Hematopoietic multipotent progenitor cell treated with erythropoietin and hydrocortisone succinate and interleukin-3 and kit ligand, for 6 days (in vitro differentiated cells): ENCODE measurements at places on chromosomes 2 and 18.

- DNase-seq: no peak
These were observed 63.6 kb downstream of the TRABD2A start for GRCh38 chr2:84817239-84817655.

GRCh38 chr18:12052866-12053265 is 40.8 kb upstream of the ANKRD62 start:
- no peak for DNase-seq

GRCh38 chr2:7467782-7468447 is 550.7 kb downstream of the RNF144A start:
- no peak for DNase-seq

GRCh38 chr2:174392706-174393105 is 2.8 kb upstream of the SCRN3 start:
- DNase-seq: no peak

DNA sequence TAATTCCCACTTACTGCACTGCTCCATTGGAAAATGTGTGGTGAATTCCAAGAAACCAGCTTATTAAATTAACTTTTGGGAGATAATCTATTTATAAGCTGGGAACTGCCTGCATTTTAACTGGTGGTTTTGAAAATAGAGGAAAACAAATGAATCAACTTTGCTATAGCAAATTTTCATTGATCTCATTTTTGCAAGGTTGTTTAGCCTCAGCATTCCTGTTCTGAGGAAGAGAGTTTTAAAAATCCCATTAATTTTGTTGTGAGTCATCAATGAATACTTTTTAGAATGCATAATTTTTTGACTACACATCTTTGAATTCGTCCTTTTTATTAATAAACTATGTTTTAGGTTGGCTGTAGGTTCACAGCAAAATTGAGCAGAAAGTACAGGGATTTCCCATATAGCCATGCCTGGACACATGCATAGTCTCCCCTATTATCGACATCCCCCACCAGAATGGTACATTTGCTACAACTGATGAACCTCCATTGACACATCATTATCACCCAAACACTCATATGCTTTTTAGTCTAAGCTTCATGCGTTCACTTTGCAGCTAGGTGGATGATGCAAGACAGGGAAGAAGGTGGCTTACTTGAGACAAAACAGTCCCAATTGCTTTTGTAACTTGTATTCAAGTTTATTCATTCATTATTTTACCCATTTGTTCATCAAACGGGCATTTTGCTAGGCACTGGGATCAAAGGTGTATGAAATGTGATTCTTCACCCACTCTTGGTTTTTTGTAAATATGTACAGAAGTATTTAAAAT is 106.9 kb downstream of the ZNF521 start:
- DNase-seq: no peak

DNA sequence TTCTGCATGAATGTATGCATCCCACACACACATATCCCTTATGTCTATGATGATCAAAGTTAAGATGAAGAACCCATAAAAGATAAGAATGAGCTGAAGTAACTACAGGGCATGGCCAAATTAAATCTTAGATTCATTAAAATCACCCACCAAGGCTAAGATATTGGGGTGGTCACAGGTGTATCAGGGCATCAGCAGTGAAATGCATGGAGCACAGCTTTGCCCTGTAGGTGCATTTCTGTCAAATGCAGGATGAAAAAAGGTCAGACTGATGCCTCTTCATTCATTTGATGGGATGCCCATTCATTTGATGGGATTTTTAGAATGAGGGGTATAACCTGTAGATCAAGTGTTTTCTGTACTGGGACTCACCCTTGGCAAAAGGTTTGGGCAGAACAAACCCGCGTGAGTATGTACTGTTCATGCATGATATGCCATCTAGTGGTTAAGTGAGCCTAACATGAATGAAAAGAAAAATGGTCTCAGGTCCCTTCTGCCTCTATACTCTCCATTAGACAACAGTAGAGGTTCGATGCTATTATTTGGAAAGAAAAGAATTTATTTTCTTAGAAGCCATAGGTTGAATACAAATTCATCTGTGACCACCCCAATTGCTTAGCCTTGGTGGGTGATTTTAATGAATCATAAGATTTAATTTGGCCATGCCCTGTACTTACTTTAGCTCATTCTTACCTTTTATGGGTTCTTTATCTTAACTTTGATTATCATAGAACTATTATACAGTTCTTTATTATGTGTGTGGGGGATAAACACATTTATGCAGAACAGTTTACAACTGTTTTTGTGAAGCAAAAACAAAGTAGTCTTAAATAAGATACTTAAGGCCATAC is 43.2 kb upstream of the NOSTRIN start:
- DNase-seq: peak; percentile 83

DNA sequence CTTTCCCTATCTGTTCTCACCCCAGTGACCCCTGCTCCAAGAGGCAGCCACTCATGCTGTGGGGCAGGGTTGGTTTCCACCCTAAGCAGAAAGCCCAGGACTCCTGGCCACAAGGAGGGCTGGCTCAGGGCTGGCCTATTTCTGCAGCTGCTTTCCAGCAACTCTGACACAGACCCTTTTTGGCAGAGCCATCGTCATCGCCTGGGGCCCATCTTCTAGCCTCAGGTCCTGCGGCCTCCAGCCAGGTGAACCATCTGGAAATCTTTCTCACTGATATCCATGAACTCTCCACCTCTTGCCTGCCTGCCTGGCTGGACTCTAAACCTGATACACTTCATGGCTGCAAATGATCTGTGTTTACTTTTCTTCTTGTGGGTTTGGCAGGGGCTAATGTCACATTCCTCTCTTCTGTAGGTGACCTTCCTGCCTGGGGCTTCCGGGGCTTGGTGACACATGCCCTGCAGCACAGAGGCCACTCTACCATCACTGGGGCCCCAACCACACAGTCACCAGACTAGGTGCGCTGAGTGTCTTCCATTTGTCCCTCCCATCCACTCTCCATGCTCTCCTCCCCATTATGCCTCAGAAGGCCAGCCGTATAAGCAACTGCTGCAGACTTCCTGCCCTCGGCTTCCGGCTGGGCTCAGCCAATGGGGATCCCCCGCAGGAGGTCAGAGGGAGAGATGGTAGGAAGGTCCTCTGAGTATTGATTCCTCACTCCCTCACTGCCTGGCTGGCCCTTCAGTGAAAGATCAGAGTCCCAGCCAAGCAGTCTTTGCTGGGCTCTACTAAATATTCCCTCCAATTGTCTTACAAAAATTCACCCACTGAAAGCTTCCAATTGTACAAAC is 9.7 kb upstream of the COPS8 start:
- no peak for DNase-seq

GRCh38 chr2:233060980-233061590 is 943 bp downstream of the INPP5D start:
- peak; percentile 63 for DNase-seq

DNA sequence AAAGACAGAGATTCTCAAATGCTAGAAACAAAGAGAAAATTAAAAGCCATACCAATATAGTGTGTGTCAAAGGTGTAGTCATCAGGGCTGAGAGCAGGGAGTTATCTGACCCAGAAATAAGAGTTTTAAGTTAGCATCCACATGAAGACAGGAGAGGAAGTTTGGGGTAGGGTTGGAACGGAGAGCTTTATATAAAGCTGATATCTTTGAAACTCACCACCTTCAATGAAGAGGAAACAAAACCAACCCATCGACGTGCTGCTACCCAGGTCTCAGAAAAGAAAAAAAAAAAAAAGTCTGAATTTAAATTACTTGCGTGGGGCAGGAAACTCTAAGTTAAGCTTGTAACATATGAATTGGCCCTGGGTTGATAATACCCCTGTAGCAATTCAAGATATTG is 42.4 kb downstream of the ARL4C start:
- DNase-seq: no peak

DNA sequence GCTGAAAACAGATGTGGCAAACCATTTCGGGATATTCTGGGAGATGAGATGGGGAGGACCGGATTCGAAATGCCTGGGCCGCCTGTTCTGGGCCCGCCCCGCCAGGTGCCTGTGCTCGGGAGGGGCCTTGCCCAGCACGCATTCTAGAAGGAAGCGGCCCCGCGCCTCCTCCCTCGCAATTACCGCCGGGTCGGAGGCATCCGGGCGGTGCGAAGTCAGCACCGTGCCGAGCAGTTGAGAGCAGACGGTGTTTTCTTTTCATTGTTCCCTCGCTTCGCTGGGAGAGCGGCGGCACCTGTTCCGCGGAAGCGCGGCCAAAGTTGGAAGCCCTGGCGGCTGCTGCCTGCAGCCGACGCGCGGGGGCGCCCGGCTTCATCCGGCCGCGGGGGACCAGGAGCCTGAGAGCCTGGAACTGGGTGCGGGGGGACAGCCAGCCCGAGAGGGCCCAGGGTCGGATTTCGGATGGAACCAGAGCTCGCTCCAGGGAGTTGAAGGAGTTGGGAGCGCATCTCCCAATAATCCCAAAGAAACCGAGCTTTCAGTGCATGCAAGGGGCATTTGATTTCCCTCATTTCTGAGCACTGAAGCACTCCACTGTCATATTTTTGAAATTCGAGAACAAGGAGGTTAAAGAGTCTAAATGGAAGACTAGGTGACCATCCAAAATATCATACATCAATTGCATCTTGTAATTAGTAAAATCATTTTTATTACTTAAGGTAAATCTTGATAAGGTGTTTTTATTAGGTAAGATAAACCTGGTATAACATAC is 241.8 kb upstream of the RAB12 start:
- peak; percentile 39 for DNase-seq

DNA sequence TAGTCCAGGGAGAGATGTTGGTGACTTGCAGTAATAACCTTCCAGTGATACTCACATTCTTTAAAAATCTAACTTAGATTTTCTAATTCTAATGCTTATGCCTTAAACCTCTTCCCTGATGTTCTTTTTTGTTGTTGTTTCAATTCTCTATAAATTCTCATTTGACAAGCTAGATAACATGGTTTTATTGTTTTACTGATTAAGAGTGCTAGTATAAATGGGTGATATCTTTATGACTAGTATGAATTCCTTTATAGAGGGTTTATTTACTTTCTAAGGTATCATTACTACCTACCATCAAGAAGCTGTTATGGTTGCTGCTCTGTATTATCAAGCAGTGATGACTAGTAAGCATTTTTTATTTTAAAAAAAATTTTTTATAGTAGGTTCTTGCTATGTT is 35.0 kb downstream of the ACVR2A start:
- DNase-seq: no peak

GRCh38 chr2:146312899-146313298 is 1531.9 kb upstream of the ACVR2A start:
- DNase-seq: peak; percentile 21

DNA sequence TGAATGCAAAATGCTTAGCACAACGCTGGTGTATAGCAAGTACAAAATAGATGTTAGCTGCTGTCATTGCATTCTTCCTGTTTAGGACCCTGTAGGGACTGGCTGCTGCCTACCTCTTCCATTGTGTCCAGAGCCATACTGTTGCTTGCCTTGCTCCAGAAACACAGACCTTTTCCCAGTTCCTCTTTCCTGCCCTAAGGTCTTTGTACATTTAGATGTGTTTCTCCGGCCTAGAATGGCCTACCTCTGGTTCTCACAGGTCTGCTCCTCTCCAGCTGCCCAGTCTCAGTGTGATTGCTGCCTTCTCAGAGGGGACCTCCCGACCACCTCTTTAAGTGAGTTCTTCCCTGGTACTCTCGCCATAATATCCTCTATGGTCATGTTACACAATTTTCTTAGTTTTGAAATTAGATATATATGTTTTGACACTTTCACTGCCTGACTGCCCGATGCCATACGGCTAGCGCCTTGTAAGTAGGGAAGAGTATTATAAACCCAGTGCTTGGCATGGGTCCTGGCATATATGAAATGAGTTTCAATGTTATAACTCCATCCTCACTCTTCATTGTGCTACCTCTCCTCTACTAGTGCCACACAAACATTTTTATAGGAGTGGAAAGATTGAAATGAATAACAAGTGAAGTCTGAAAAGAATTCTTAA is 48.3 kb downstream of the RFTN2 start:
- DNase-seq: peak; percentile 3

DNA sequence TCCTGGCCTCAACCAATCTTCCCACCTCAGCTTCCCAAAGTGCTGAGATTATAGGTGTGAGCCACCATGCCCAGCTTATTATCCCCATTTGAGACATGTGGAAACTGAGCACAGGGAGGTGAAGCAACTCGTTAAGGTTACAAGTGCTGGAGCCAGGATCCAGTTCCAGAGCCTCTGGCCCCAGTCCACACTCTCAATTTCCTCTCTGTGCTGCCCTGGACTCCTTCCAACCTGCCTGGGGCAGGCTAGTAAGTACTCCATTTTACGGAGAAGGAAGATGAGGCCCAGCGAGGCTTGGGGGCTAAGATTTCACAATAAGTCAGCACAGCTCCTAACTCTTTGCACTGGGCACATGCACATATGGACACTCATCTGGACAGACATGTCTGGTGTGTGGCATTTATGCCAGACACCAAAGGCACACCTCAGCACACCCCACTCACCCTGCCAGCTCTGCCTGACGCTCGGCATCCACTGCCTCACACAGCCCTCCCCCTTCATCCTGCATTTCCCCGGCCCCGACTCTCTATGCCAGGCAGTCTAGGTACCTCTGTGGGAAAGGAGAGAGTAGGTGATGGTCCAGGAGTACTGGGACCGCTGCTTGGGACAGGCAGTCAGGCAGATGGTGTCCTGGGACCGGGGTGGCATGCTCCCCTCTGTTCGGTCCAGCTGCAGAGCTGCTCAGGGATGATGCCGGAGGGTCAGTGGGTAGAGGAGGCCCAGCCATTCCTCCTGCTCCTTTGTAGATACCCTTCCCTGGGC is 20.5 kb downstream of the CFAP65 start:
- DNase-seq: no peak

DNA sequence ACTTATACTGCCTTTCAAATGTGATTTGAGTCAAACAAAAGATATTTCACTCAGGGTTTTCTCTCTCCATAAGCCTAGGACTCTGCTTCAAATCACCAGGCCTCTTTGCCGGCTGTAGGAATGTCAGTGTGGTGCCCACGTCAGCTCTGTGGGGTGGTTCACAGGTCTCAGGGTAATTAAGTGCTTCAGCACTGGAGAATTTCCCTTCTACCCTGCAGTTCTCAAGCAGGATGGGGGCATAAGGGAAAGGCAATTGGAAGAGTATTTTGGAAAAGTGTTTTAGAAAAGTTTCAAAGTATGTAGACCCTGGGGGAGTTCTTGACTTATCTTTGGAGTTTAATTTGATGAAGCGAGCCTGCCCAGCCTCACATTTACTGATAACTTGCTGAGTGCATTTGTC is 9.6 kb downstream of the CNGA3 start:
- no peak for DNase-seq

DNA sequence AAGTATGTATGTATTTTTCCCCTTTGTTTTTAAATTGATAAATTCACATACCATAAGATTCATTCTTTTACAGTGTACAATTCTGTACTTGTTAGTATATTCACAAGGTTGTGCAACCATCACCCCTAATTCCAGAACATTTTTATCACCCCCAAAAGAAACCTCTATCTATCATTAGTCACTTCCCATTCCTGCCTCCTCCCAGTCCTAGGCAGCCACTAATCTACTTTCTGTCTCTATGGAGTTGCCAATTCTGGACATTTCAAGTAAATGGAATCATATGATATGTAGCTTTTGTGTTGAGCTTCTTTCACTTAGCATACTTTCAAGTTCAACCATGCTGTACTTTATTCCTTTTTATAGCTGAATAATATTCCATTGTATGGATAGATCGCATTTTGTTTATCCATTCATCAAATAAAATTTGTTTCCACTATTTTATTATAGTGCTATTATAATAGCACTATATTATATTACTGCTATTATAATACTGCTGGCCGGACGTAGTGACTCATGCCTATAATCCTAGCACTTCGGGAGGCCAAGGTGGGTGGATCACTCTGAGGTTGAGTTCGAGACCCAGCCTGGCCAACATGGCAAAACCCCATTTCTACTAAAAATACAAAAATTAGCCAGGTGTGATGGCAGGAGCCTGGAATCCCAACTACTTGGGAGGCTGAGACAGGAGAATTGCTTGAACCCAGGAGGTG is 10.9 kb downstream of the STARD7 start:
- DNase-seq: no peak

- peak; percentile 50 for DNase-seq
These were observed 510 bp downstream of the NCKAP1 start for GRCh38 chr2:183037553-183038340.
